CD4-positive, alpha-beta memory T cell (primary cell): ENCODE measurements at places on chromosomes 2 and 18.

DNA sequence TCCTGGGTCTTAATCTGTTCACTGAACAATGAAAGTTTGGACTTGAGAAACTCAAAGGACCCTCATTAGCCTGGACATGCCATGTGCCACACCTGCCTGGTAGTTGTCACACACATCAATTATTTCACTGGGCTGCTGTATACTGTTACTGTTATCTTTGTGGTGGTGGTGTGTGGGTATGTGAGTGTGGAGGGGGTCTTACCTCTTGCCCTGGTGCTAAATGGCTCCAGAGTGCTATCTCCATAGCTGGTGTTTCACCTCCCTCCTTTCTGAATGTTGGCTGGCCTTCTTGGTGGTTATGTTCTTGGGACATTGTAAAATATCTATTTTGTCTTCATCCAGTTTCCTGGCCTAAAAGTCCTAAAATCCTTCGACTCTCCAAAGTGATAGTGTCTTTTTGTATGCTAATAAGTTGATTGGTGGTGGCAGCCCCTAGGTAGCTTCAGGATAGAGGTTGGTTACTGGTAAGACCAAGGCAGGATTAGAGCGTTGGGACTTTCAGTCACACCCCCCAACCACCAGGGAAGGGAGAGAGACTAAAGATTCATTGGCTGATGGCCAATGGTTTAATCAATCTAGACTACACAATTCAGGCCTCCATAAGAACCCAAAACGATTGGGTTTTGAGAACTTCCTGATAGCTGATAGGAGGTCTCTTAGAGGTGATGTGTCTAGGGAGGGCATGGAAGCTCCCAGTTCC, 328.1 kb downstream of the MYCN start:
- H3K27ac ChIP-seq, result no peak overlapping the region
- no peak for DNase-seq
- no peaks in the 10 kb centered on the region for H3K4me1 ChIP-seq
- H3K27me3 ChIP-seq, result no peaks in the 10 kb centered on the region
- no peaks in the 10 kb centered on the region for H3K36me3 ChIP-seq

DNA sequence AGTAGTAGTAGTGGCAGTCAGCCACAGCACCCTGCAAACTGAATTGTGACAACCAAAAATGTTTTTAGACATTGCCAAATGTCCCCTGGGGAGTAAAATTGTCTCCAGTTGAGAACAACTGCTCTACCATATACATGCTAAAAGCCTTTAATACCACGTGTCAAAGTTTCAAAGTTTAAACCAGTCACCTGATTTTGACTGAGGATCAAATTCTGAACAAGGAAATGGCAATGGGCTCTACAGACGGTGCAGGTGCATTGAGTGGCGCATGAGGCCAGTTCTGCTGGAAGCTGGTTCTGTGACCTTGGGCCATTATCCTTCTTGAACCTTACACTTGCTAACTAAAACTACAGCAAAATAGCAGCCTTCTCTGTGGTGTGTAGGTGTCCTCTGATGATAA, 85.0 kb downstream of the LIPG start:
- H3K27me3 ChIP-seq, result no peaks in the 10 kb centered on the region
- no peaks in the 10 kb centered on the region for H3K4me1 ChIP-seq
- no peak for DNase-seq

DNA sequence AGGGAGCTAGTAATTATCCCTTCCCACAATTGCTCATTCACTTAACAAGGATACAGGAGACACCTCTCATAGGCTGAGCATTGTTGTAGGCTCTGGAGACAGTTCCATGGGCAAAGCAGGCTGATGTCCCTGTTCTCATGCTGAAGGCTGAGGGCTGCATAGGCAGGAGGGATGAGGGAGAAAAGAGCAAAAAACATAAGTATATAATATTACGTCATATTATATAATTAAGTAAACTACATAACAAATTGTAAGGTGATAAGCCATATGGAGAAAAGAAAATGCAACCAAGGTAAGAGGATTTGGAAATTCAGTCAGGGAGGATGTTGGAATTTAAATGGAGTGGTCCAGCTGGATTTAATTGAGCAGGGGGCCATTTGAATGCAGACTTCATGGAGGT, 380.6 kb upstream of the ST6GAL2 start:
- no peaks in the 10 kb centered on the region for H3K36me3 ChIP-seq
- DNase-seq, result no peak
- H3K4me3 ChIP-seq, result no peak overlapping the region
- H3K4me1 ChIP-seq, result no peaks in the 10 kb centered on the region
- H3K27ac ChIP-seq, result no peak overlapping the region

DNA sequence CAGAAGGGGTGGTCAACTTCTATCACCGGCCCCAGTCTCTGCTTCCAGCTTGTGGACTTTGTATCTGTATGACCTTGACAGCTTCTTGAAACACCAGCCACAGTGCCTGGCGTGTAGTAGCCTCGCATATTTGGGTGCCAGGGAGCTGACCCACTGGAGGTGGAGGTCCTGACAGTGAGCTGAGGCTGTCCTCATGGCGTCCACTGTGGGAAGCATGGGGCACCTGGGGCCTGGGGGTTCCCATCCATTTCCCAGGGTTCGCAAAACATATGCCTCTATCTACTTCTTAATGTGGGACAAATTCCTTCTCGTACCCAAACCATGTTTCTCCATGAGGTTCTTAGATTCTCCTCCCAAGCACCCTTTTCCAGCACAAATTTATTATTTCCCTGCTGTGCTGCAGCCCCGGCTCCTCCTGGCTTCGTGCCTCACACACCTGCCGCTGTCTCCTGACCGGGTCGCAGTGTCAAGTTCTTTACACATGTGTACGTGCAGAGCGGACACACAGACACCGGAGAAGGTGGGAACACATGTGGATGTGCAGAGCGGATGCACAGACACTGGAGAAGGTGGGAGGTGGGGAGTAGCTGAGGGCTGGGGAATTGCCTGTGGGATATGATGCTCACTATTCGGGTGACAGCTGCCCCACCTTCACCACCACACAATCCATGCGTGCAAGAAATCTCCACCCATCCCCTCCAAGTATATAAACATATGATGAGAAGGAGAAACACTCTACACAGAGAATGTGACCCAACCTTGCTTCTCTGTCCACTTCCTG, 23.4 kb downstream of the TMEM18 start:
- H3K27ac ChIP-seq, result no peak overlapping the region
- no peaks in the 10 kb centered on the region for H3K36me3 ChIP-seq
- no peak for DNase-seq
- no peaks in the 10 kb centered on the region for H3K27me3 ChIP-seq

- peaks cover 25% of the 10 kb centered on the region for H3K4me1 ChIP-seq
- H3K4me3 ChIP-seq, result no peak overlapping the region
- H3K27me3 ChIP-seq, result no peaks in the 10 kb centered on the region
- H3K36me3 ChIP-seq, result no peaks in the 10 kb centered on the region
- H3K27ac ChIP-seq, result no peak overlapping the region
Observed at GRCh38 chr2:189583227-189584198, 2.9 kb upstream of the SLC40A1 start.

- no peaks in the 10 kb centered on the region for H3K36me3 ChIP-seq
- H3K4me3 ChIP-seq, result no peak overlapping the region
- H3K27ac ChIP-seq, result no peak overlapping the region
- DNase-seq, result no peak
- H3K4me1 ChIP-seq, result no peaks in the 10 kb centered on the region
Observed at GRCh38 chr18:64244571-64244970, 95.7 kb upstream of the LINC00305 start.

GRCh38 chr18:267688-268552, at the start of gene THOC1:
Gene THOC1 (minus strand): TSS chr18:268047. CDS start chr18:268019, 28 bp downstream.
- peaks cover 24% of the 10 kb centered on the region for H3K4me1 ChIP-seq
- H3K4me3 ChIP-seq, result peak within 1 kb of the TSS; percentile 92
- H3K36me3 ChIP-seq, result peaks cover 14% of the 10 kb centered on the region
- H3K27me3 ChIP-seq, result no peaks in the 10 kb centered on the region
- peak within 1 kb of the TSS; percentile 99 for H3K27ac ChIP-seq

DNA sequence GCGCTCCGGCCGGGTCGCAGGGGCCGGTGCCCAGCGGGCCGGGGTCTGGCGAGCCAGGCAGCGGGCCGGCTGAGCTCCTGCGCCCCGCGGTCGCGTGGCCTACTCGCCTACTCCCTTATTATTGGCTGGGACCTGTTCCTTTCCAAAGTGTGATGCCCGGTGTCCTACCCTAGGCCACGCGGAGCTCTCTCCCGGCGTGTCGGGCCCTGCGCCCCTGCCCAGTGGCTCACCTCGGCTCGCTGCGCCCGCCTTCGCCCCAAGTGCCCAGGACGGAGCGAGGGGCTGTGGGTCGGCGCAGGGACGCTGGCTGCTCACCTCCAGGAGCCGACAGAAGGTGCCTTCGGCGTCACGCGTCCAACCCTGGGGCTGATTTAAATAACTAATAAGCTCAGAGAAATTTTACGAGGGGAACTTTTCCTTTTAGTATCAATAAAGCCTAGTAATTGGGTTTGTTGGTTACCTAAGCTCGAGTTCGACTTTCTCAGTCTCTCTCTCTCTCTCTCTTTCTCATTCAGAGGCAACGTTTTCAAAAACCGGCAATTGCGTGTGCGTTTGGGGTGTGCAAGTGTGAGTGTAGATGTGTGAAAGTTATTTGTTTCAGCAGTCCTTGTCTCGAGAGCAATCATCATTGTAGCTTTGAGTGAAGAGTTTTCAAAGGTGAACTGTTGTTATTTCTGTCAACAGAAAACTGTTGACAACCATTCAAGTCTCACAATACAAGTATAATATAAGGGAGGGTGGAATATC, 7.0 kb upstream of the SATB2 start:
- no peaks in the 10 kb centered on the region for H3K36me3 ChIP-seq
- no peak for DNase-seq
- no peak overlapping the region for H3K4me3 ChIP-seq
- peaks cover 90% of the 10 kb centered on the region for H3K27me3 ChIP-seq

DNA sequence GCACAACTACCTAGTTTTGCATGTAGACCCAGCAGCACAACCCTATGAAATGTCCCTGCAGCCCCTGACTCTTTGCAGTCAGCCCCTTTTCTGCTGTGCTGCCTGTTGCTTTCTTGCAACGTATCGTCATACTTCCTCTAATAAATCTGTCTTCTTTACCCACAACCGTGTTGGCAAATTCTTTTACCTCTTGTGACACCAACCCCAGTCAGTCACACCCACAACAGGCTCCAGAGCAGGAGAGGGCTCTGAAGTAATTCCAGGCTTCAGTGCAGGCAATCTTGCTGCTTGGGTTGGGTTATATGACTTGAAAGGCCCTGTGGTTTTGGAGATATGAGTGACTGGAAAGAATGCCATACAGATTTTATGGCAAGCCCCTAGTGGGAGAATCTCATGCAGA, 79.1 kb upstream of the KCNH7 start:
- no peaks in the 10 kb centered on the region for H3K27me3 ChIP-seq
- no peak overlapping the region for H3K4me3 ChIP-seq
- H3K27ac ChIP-seq, result no peak overlapping the region
- no peak for DNase-seq
- no peaks in the 10 kb centered on the region for H3K4me1 ChIP-seq
- no peaks in the 10 kb centered on the region for H3K36me3 ChIP-seq

DNA sequence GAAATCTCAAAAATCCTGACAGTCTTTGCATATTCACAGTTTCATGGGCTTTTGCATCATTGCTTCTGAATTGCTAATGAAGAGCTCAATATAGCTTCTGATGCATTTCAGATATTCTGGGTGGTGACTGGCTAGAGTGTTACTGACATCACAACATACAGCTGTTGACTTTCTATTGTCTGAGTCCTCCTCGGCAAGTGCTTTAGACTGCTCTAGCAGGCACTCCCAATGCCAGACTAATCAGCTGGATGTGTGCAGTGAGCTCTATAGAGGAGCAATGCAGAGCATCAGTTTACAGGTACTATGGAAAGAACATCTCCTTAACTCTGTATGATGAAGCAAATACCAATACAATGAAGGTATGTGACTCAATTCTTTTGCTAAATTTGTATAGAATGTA, 54.9 kb downstream of the R3HDM1 start:
- no peaks in the 10 kb centered on the region for H3K27me3 ChIP-seq
- H3K36me3 ChIP-seq, result no peaks in the 10 kb centered on the region
- no peak overlapping the region for H3K27ac ChIP-seq
- H3K4me3 ChIP-seq, result no peak overlapping the region
- H3K4me1 ChIP-seq, result peaks cover 13% of the 10 kb centered on the region

DNA sequence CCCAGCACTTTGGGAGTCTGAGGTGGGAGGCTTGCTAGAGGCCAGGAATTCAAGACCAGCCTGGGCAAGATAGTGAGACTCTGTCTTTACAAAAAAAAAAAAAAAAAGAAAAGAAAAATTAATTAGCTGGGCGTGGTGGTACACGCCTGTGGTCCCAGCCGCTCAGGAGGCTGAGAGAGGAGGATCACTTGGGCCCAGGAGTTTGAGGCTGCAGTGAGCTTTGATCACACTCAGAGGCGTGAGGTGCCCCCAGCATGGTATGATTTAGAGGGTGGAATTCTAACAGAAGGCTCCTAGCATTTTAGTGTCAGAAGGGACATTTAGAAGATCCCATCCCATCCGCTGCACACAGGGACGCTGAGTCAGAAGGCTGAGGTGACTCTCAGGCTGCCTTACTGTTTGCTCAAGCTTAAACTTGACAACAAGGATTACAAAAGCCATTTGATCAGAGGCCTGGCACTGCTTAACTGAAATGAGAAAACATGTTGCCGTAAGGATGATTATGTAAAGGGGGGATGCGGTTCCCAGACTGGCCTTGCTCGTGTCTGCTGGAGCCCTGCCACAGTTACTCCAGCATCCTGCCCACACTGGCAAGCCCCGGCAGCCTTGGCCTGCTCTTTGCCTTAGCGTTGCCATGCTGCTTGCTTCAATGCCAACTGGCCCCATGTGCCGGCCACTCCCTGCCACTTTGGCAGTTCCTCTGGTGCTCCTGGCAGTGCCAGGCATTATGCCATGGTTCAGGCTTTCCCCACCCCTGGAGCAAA, 45.6 kb upstream of the SLC1A4 start:
- H3K36me3 ChIP-seq, result no peaks in the 10 kb centered on the region
- no peak overlapping the region for H3K4me3 ChIP-seq
- no peak overlapping the region for H3K27ac ChIP-seq
- H3K4me1 ChIP-seq, result peaks cover 39% of the 10 kb centered on the region
- no peak for DNase-seq

DNA sequence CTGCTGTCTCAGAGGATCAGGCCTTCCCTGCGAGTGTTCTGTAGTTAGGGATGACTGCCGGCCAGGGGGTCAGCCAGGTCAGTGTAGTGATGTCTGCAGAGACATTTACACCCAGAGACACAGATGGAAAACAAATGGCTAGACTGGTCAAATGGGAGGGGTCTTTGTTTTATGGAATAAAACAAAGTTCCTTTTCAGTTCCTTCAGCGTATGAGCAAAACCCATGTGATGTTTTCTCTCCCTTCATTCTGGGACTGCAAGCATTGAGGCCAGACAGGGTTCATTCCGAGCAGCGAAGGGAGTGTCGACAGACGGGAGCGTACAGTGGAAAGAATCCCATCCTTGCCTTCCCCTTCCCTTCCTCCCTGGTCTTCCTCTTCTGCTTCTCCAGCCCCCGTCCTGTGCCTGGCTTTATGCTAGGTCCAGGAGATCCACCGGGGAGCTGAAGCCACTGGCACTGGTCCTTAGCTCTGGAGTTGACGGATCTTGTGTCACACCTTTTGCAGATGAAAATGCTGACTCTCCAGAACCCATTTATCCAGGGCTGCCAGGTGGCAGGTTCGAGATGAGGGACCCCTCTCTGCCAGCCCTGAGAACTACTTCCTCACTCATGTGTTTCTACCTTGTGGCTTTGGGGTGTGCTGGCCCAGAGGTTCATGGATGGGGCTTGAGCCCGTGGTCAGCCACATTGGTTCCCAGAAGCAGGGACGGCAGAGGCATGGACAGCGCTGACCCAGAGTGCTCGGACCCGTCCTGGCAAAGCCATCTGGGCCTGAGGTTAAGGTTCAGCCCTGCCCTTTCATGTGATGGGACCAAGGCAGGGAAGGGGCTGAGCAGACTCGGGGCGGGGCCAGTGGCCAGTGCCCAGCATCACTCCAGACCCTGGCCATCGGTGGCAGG, 24.2 kb downstream of the ITGB1BP1 start:
- no peak overlapping the region for H3K27ac ChIP-seq
- H3K36me3 ChIP-seq, result no peaks in the 10 kb centered on the region
- DNase-seq, result no peak
- H3K4me1 ChIP-seq, result no peaks in the 10 kb centered on the region

- H3K4me3 ChIP-seq, result no peak overlapping the region
- no peak overlapping the region for H3K27ac ChIP-seq
- no peaks in the 10 kb centered on the region for H3K4me1 ChIP-seq
Observed at GRCh38 chr2:75007819-75008218, 49.4 kb downstream of the POLE4 start.
